Mesendoderm (in vitro differentiated cells): ENCODE measurements at places on chromosomes 11 and 22.

- DNase-seq: no peak
Observed at GRCh38 chr11:124277207-124277606, 21.0 kb downstream of the OR8G5 start.

- no peak for DNase-seq
Observed at GRCh38 chr11:113952070-113952469, 22.8 kb upstream of the HTR3A start.

DNA sequence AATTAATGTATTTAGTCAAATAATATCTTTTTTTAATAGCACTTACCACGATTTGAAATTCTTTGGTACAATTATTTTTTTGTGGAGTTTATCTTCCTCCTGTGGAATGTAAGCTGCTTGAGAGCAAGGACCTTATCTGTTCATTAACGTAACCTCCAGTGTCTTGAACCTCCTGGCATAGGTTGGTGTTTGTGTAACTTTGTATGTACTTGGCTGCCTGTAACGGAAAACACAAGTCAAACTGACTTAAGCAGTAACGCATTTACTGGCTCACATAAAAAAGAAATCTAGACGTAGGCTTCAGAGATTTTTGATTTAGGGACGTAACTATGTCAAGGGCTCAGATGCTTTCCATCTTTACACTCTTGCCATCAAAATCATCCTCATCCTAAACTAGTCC is 56.1 kb downstream of the ARHGEF12 start:
- no peak for DNase-seq

DNA sequence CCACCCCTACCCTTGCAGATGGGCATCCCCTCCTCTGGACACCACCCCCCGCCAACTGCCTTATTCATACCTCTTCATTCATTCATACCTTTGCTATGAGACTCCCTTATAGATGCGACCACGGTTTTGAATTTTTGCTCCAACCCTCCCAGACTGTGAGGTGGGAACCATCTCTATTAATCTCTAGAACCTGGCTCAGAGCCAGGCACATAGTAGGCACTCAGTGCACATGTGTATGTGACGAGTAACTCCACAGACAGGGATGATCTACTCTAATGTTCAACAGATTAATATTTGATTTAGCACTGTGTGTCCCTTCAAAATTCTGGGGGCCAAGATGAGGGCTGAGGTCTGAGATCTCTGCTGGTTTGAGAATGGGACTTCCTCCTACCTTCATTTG is 220.4 kb downstream of the ST3GAL4 start:
- no peak for DNase-seq

GRCh38 chr11:129700701-129701100 is 114.9 kb upstream of the TMEM45B start:
- DNase-seq: no peak

DNA sequence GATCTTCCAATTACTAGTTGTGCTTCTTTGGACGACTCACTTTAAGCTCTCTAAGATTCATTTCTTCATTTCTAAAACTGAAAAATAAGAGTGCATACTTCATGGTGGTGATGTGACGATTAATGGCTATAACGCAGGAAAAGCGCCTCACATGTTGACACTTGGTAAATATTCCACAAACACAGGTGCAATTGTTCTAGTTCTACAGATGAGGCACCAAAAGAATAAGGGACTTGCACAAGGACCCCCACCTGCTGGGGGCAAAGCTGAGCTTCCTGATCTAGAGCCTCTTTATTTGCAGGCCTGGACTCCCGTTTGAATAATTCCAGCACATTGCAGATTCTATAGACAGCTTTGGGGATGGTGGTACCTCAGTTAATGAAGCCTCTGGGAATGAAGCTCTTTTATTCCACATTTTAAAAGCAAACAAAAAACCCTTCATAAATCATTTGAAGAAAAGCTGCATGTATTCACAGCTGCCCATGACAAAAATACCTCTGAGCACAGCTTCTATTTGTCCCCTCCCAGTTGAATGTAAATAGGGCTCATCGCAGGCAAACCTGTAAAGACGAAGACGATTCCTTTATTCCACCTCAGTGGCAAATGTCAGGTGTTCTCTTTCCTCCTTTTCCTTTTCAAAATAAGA is 14.9 kb upstream of the CADM1 start:
- no peak for DNase-seq

- no peak for DNase-seq
Observed at GRCh38 chr11:35735411-35735810, 72.8 kb downstream of the TRIM44 start.

- peak; percentile 72 for DNase-seq
Observed at GRCh38 chr22:30649430-30650007, 13.9 kb downstream of the SLC35E4 start.
